T-helper 2 cell (primary cell): ENCODE measurements at places on chromosomes 4 and X.
A peak's percentile ranks its signal among the peaks of the same experiment; 100 is the strongest.

DNA sequence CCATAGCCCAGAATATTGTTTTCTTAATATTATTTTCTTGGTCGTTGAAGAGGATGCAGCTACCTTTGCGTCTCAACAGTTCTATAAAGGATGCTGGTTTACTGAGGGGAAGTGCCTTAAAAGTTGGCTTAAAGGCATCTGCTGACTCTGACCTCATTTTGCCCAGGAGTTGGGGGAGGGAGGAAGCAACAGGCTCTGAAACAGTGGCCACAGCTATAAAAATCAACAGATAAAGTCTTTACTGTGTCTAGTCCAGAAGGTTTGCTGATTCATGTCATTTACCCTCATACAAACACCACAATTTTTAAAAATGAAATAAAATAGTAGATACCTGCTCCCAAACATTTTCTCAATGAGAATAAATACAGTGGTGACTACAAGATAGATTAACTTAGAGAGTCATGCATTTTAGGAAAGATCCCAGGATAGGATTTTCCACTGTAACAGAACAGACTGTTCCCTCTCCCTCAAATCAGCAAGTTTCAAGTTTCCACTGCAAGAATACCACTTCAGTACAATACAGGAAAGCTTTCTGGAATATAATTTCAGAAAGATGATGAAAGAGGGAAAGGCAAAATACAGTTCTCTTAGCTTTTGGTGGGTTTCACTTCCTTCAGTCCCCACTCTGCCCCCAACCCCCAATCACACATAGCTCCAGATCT is 1.9 kb downstream of the PHKA1 start:
- no peak for DNase-seq

DNA sequence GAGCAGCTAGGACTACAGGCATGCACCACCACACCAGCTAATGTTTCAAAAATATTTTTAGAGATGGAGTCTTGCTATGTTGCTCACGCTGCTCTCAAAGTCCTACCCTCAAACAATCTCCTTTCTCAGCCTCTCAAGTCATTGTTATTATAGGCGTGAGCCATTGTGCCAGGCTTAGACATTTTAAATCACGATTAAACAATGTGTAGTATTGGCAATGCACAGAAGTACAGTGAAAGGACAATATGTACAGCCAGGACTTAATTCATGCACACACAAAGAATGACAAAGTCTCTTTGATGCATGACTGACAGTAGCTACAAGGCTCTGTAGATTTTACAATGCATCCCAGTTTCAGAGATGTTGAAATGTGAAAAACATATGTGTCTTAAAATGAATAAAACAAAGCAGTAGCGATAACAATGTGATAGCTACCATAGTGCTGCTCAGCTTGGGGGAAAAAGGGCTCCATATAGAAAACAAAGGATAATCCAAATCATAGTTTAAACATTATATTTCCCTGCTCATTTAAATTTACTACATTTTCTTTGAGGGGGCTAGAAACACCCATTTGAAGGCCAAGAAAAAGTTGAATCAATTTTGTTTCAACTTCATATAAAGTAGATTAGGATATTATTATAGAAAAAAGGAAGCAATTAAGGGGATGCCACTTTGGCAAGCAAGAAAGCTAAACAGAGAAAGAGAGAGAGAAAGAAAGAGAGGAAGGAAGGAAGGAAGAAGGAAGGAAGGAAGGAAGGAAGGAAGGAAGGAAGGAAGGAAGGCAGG is 272.4 kb upstream of the SMIM31 start:
- no peak for DNase-seq

GRCh38 chr4:37535872-37536271 is 150.3 kb downstream of the RELL1 start:
- no peak for DNase-seq

DNA sequence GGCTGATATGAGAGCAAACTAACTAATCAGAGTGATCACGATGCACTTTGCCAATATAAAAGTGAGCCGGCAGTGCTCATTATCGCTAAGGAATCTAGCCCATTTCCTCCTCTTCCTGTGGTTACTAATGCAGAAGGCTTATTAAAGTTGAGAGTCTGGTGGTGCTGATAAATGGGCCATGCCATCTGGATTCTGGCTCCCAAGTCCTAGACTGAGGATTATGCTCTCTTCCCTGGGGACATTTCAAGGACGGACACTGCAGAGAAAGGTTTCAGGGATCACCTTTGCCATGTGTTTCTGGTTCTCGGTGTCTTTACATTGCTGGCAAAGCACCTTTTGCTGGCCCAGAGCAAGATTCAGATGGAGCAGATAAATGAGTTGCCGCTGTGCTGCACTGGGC is 85.3 kb downstream of the RTL5 start:
- DNase-seq: no peak

DNA sequence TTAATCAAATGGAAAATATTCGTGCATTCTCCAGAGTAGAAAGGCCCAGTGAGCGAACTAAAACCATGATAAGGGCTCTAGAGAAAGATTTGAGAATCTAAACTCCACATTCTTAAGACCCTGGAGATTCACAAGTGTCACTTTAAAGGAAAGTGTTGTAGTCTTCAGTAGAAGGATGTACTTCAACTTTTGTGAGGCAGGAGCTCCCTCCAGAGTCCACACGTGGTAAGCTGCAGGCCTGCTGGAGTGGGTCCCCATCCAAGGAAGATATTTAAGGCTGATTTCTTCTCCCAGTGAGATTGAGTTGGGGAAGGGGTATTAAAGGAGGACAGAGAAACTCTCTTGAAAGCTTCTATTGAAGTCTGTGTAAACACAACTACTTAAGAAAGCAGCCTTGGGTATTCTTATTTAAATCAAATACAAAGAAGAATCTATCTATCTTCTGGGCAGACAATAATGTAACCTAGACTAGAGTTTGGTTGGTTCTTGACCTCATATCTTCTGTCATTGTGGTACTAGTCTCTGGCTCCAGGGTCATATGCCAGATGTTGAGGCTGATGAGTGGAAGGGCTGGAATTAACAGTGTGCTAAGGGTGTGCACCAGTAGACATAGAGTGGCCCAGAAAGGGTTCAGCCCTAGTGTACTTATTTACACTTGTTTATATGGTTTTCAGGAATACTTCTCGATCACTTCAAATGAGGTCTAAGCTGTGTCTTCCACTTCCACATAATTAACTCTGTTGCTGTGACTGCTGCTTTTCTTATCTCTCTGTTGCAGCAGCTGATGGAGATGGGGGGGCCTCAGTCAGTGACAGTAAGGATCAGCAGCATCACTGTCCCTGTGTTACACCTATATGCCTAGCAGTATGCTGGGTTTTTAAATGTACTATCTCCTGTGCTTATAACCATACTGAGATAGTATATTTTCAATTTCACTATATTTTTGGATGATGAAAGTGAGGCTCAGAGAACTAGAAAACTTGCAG is 76.1 kb downstream of the HMGB2 start:
- peak; percentile 23 for DNase-seq

DNA sequence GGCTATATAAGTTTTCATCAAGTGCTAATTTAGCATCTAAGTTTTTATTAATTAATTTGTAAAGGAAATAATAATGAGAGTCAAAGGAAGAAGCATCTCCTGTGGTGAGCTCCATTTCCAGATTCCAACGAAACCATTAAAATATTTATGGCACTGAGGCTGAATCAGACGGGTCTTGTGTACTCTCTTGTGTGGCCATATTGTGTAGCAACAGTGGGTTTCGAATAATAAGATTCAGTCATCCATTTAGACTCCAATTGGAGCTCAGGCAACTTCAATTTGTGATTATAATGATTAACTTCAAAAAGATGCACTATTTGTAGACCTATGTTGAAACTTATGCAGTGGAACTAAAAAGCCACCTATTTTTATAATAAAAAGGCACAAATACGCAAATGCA is 82.4 kb downstream of the SNCA start:
- DNase-seq: no peak

GRCh38 chrX:7062276-7062675 is 85.2 kb upstream of the STS start:
- DNase-seq: no peak

- no peak for DNase-seq
These were observed 60.2 kb upstream of the MAOA start for GRCh38 chrX:43595931-43596330.

DNA sequence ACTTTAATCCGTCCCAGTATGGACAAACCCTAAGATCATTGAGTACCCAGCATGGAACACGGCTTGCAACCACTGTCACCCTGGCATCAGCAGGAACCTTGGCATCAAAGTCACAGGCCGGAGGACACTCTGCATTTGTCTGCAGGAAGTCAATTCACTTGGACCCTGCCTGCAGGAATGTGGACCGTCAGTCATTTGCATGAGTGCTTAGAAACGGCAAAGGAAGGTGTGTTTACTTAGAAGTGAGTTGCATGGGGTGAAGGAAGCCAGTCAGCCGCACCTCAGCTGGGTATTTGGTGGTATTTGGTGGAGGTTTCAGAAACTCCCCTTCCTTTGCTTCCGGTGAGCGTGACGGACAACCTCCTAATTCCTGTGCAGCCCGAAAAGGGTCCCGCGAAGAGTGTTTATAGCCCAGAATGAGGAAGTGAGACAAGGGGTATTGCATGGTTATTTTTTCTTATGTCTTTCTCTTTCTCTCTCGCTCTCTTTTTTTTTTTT is 15.5 kb downstream of the P2RY8 start:
- peak; percentile 78 for DNase-seq

DNA sequence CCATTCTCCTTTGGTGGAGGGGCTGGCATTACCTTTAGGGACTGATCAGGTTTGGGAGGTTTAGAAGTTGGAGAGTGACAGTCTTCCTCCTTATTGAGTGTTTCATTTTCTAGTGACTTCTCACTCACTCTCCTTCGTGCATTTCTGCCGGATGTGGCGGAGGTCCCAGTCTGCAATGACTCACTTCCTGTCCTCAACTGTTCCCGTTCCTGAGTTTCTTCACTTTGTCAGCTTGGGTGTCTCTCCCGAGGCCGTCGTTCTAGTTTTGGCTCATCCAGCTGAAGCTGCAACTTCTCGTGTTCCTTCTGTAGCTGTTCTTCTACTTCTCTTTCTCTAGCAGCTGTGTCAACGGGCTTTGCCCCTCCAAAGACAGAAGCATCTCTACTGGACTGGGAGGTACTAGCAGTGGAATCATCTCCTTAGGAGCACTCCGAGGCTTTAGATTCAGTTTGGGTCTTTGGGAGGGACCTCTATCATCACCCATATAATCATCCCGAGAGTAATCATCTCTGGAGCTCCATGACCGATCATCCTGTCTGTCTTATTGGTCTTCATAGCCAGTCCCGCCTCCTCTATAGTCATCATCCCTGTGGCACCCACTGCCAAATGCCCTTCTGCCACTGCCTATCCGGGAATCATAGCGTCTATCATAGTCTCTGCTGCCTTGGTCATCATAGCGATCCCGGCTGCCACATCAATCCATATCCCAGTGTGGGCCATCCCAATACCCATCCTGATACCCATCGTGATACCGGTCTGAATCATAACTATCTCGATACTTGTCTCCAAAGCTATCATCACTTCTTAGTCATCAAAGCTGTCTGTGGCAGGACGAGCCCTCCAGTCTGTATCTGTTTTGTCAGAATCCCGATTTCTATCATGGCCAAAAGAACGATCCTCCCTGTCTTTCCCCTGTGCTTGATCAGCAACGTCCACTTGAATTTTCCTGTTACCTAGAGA is 35.3 kb upstream of the VSIG4 start:
- DNase-seq: no peak
